Activated effector memory CD4-positive, alpha-beta T cell treated with Interleukin-2 at 50 U/mL for 16 hours (primary cell): ENCODE measurements at places on chromosomes 5 and 9.
A peak's percentile ranks its signal among the peaks of the same experiment; 100 is the strongest.

GRCh38 chr5:168093200-168093910, 198.1 kb upstream of the WWC1 start:
- no peak for DNase-seq

DNA sequence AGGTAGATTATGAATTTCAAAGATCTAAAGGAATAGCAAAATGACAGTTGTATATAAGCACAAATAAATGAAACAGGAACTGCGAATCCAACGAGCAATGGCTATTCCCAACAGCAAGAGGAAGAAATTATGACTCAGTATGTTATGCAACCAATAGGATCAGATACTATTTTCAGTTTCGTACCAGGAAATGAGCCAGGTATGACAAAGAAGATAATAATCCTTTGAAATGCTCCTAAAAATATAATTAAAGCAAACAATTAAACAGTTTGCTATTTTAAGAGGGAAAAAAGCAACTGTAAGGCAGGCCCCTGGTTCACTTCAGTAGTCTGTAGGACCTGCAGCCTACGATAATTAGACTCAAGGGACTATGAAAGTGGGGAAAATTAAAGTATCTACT, 58.9 kb downstream of the AUH start:
- no peak for DNase-seq

- peak; percentile 12 for DNase-seq
These were observed 5.8 kb upstream of the SNAPC3 start for GRCh38 chr9:15416880-15417279.

DNA sequence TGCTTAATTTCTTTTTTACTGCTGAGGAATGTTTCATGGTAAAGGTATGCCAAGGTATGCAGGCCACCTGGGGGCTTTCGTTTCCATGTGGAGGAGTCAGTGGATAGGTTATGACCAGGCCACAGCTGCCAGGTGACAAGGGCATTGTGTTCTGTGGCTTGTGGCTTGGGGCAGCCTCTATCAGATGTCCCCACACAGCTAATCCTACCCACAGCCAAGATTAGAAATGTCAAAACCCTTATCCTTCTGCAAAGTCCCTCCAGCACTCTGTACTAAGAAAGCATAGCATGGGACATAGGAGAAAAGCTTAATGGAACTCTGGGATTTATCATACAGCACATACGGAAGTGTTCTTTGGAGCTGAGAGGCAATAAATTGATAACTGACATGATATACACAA, 171.2 kb upstream of the S1PR3 start:
- DNase-seq, result no peak

DNA sequence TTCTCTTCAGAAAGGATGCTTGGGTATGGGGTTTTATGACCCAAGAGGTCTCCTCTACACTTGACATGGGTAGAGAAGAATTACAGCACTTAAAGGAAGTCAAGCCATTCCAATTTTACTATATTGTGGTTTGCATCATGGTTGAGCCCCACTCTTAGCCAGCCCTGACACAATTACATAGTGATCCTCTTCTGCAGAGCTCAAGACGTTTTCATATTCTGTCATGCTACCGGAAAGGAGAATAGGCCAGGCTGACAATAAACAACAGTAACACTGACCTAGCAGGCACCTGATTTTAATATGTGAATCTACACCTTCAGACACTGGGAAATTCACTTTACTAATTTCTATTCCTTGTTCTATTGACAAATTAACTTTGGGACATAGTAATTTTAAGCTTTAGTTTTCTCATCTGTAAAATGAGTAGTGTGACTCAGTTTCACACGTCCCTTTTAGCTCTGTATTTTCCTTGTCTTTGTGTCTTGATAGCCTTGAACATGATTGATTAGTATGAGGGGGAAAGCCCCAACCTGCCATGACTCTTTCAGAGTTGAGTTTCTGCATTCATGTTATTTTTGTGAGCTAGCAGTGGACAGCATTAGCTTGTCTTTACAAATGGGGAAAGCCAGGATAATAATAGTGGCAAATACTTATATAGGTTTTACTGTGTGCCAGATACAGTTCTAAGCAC, 83.8 kb downstream of the SV2C start:
- DNase-seq, result no peak
